ENCODE measurements at places on chromosomes 4 and X.

DNA sequence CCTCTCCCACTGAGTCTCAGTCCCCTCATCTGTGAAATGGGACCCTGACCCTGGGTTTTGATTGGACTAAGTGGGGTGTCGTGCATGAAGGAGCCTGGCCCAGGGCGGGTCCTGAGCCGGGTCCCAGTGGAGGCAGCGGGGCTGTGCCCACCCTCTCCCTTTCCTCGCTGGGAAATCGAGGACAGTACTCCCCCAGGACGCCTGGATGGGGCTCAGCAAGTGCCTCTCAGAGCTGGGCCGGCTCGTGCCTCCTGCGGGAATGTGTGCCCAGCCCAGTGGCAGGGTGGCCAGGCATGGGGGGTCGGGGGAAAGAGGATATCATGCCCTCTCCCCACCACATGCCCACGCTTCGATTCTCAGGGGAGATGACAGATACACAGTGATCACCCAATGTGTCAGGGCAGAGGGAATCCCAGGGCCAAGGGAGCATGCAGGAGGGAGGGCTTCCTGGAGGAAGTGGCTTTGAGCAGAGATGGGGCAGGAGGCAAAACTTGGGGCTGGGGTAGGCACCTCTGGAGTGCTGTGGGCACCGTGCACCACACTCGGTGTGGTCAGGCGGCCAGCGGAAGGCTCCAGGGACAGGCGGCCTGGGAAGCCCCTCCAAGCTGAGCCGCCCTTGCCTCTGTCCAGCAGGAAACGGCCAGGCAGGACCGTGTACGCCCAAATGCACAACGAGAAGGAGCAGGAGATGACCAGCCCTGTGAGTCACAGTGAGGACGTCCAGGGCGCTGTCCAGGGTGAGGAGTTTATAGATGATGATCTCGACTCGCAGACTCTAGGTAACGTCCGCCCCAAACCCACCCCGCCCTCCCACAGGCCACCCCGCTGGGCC is 203.0 kb downstream of the AFAP1 start:
- no peak for DNase-seq

DNA sequence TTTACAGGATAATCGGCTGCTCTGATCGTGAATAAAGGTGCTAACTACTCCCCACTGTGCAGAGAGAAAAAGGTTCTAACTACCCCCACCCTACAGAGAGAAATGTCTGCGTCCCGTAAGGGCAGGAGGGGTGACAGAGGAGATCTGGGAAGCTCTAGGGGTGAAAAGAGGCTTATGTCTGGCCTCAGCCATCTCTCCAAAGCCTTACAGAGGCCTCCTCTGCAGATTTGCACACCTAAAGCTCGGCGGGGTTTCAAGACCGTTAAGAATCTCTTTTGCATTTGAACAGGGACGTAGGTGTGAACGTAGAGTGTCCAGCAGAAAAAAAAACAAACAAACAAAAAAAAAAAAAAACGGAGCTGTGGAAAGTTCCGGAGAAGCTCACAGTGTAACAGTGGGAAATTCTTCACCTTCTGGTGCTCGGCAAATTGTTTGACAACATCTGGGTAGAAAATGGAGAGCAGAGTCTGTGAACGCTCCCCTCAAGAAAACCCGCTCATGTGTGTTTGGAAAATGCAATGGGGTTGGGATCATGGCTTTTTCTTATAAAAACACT is 161.0 kb downstream of the SHOX start:
- DNase-seq = peak; percentile 84

GRCh38 chr4:15469402-15470127 is at the start of gene CC2D2A:
TSS of gene CC2D2A (plus strand) at chr4:15469882. CDS start at chr4:15475933, 6,051 bp downstream.
- peak; percentile 66 for DNase-seq

DNA sequence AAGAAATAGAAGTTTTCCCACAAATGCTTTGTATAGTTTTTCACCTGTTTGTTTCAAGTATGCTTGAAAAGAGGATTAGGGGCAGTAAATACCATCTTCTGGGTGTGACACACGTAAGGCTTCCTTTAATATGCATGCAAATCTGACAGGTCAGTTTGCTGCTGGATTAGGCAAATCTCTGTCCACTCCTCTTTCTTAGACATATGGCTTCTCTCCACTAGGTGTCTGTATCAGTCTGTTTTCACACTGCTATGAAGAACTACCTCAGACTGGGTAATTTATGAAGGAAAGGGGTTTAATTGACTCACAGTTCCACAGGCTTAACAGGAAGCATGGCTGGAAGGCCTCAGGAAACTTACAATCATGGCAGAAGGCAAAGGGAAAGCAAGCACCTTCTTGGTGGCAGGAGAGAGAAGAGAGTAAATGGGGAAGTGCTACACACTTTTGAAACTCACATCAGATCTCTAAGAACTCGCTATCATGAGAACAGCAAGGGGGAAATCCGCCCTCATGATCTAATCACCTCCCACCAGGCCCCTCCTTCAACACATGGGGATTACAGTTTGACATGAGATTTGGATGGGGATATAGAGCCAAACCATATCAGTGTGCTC is 66.9 kb downstream of the TAB3 start:
- peak; percentile 15 for DNase-seq

DNA sequence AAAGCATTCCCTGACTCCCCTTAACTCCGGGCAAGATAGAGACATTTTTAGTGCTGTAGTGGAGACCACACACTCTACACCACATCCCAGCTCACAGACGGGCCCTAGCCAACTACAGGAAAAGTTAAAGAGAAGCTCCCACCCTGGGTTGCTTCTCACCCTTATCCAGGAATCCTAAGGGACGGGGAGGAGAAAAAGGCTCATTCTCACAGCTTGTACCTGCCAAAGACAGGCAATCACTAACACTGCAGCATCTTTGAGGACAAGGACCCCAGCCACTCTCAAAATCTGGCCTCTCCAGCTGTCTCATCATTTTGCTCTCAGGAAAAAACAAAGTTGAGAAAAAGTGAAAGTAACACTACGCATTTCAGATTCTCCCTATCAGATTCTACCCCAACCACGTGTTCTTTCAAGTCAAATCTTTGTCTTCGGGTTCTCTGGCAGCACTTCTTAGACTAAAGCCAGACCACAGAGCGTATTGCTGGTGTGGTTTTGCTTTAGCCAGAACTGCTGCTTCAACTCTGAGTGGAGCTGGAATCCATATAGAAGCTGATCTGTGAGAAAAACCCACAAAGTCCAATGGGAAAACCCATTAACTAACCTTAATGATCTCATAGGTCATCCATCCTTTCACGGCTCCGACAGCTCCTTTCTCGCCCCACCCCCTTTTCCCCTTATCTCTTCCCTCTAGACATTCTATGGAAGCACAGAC is 605.9 kb upstream of the DIPK2B start:
- DNase-seq = no peak

GRCh38 chr4:1598206-1599025 is 85.7 kb downstream of the FAM53A start:
- DNase-seq = no peak

DNA sequence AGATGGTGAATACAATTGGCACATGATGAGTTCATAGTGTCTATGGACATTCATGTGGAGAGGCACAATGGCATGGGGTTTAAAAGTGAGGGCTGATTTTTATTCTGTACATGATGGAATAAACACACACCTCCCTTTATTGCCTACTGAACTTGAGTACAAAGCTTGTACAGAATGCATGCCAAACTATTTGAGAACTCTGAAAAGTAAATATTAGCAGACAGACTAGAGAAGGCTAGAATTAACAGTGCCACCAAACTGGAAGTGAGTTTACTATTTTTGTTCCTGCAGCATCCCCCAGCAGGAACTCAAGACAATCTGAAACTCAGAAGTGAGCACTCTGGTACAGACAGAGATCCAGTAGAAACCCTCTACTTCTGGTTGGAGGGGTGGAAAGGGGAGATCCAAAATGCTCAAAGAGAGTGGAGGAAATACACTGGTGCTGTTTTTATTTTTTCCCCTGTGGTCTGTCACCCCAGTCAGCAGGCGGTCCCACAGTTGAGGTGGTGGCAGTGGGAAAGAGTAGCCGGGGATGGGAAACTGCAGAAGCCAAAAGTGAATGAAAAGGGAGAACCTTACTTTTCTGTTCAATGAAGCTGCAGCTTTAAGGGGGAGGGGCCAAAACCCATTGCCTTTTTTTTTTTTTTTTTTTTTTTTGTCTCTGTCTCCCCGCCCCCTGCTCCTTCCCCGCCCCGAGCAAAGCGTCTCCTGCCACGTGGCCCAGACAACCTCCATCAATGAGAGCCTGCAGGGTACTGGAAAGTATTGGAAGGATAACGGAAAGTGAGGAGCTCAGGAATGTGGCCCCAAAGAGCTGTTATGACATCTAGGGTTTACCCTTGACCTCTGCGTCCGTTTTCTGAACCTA is 20.5 kb downstream of the AKAP4 start:
- peak; percentile 38 for DNase-seq

- DNase-seq = peak; percentile 53
These were observed 238.4 kb downstream of the SNCA start for GRCh38 chr4:89598602-89599001.

DNA sequence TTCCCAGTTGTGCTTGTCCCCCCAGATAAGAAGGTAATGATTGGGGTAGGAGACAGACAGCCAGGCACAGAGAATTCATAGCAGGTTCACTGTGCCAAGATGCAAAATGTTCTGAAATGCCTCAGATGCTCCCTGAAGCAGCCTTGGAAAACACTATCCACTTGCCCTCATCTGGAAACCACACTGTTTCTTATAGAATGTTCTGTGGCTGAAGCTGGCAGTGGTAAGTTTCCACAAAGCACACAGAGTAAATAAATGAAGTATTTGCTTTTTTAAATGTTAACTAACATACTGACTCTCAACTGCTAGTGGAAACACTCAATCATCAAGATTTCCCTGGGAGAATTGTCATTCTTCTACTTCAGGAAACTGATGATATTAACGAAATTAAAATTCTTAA is 311.4 kb downstream of the PRDM5 start:
- DNase-seq = no peak

GRCh38 chr4:1738410-1738809 is 17.1 kb downstream of the TACC3 start:
- no peak for DNase-seq

- DNase-seq = peak; percentile 94
These were observed 13.0 kb upstream of the HELT start for GRCh38 chr4:185005219-185005819.

- peak; percentile 17 for DNase-seq
These were observed 1.2 kb upstream of the SOWAHB start for GRCh38 chr4:76898949-76899645.

GRCh38 chrX:133335027-133335426 is 80.3 kb downstream of the GPC4 start:
- peak; percentile 53 for DNase-seq

DNA sequence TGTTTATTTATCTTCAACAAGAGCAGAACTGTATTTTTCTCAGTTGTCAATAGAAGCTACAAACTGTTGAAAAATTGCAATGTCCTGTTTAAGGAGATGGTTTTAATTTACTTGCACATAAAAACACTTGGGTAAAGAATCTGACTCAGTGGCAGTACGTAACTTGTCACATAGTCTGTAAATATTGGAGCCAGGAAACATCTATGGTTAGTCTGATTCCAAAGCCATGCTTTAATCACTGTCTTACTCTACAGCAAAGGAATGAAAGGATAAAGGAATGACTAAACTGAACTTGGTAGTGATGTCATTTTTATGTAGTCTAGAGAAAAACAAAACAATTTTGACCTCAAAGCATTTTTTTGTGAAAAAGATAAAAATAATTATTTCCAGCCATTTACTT is 537.2 kb downstream of the STIM2 start:
- DNase-seq = no peak

- DNase-seq = peak; percentile 27
These were observed 854 bp downstream of the RNF113A start for GRCh38 chrX:119870626-119871131.

- peak; percentile 37 for DNase-seq
These were observed 555 bp upstream of the PGM2 start for GRCh38 chr4:37825968-37826294.

DNA sequence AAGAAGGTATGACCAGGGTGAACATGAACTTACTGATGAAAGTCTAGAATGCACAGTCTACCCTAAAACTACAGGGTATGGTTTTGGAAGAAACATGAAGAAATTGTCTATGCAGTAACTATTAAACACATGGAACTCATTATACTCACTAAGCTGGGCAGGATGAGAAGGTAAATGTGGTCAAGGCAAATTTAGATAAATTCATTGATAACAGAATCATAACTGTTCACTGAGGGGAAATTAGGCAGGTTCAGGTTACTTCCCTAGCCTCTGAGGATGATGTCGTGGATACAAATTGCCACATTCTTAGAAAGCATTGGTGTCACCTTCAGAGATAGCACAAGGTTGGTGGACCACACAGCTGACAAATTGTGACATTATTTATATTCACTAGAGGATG is 40.4 kb upstream of the MID1IP1 start:
- no peak for DNase-seq

DNA sequence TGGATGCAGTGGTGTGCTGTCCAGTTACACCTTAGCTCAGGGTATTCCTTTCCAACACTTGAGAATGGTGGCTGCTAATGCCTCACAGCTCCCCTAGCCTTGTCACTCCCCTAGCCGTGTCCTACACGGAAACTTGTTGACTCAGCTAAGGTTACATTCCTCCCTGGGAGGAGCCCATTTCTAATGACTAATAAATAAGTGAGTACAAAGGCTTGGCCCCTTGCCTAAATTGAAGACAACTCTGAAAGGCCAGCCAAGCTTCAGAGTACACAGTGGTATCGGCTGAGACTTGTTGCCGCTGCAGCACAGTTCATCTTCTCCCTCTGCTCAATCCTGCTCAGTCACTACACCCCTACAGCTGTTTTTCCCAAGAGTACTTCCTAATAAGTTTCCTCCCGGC is 21.2 kb upstream of the SLC25A31 start:
- peak; percentile 23 for DNase-seq

GRCh38 chr4:77433418-77433733 is 172.2 kb upstream of the CXCL13 start:
- DNase-seq = peak; percentile 72

GRCh38 chr4:68773699-68774098 is 42.1 kb upstream of the UGT2B10 start:
- DNase-seq = no peak

- DNase-seq = no peak
These were observed 10.2 kb upstream of the CLDN24 start for GRCh38 chr4:183332447-183332846.

GRCh38 chr4:151055539-151055938 is 40.5 kb upstream of the LRBA start:
- DNase-seq = no peak

GRCh38 chr4:183348706-183349659 is 26.8 kb upstream of the CLDN24 start:
- DNase-seq = no peak

GRCh38 chrX:136491832-136492231 is 4.1 kb downstream of the BRS3 start:
- DNase-seq = peak; percentile 20

DNA sequence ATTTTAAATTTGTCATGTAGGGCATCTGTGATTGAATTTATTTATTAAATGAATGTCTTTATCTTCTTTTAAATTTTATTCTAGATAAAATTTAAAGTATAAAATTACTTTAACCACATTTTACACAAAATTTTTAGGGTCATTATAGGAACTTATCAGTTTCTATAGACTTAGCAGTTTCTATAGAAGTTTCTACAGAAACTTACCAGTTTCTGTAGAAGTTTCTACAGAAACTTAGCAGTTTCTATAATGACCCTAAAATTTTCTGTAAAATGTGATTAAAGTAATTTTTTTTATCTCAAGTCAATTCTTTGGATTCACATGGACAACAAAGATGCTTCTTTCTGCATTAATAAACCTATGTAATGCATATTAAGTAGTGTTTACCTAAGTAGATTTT is 565.9 kb upstream of the TECRL start:
- DNase-seq = no peak
